ENCODE measurements at places on chromosomes 7 and 10.

DNA sequence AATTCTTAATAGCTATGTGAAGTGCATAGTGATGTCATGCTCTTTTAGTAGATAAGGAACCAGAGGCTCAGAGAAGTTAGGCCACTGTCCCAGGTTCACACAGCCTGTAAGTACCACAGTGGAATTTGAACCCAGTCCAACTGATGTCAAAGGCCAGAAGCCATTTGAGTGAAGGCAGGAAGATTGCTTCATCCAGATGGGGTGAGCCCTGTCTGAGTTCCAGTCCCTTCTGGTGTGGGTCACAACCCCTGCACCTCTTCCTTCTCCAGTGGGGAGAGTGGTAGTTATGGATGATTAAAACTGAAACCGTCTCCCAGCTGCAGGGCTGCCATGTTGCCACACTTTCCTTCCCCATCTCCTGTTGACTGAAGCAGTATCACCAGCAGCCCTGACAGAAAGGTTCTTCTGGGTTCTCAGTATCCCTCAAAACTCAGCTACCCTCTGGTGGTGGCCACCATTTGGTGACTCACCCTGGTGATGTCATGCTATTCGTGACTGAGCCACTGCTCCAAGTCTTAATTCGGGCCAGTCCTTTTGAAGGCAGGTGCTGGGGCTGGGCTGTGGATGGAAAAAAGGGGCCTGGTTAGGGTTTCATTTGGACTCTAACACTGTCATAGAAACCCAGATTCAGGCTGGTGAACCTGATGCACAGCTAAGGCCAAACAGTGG is 1.5 kb upstream of the C10orf95 start:
- DNase-seq, result no peak

DNA sequence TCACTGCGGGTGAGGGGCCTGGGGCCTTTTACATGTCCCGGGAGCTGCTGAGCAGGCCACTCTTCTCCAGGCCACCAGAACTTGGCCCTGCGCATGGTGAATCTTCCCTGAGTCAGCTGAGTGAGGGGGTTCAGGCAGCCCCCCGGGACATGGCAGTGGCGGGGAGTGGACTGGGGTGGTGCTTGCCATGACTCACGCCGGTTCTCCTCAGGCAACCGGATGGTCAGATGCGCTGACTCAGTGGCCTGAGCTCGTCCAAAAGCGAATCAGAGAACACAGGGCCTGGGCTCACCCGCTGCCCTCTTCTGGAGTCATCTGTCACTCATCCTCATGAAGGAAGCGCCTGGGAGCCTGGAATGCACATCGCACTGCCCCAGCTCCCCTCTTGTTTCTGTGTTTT is 33.5 kb downstream of the HTRA1 start:
- no peak for DNase-seq

DNA sequence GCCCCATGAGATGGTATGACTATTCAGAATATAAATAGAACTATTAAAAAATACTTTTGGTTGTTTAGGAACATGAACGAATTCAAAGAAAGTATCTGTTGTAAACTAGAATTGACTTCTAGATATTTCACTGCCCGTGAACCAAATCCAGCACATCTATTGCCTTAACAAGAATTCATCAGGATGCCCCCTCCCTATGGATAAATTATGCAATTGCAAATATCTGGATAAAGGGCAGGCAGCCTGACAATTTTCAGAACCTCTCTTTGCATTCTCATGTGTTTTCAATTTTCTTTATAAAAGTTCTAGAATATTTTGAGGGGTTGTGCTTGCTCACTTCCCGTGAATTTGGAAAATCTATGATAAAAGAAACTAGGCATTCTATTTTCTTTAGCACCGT is 822.1 kb upstream of the SORCS1 start:
- DNase-seq, result no peak

- no peak for DNase-seq
Observed at GRCh38 chr10:81848931-81849330, 26.1 kb upstream of the NRG3 start.

DNA sequence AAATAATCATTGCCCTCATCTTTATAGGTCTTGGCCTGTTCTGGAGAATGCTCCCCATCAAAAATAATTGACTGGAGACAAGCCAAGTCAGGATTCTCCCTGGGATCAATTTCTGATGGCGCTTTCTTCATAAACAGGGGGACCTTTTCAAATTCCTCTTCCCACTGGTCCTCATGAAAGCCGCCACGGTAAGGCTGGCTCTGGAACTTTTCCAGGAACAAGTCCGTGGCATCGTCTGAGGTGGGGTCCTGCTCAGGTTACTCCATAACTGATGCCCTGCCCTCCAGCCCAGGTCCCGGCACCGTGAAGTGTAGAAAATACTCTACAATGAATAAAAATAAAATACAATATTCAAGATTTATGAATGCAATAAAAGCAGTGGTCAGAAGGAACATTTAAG is 79.4 kb upstream of the IGFBP3 start:
- DNase-seq, result no peak

GRCh38 chr7:91299952-91300775 is 35.9 kb downstream of the FZD1 start:
- no peak for DNase-seq

- DNase-seq, result no peak
Observed at GRCh38 chr10:126618466-126618865, 52.0 kb downstream of the C10orf90 start.

DNA sequence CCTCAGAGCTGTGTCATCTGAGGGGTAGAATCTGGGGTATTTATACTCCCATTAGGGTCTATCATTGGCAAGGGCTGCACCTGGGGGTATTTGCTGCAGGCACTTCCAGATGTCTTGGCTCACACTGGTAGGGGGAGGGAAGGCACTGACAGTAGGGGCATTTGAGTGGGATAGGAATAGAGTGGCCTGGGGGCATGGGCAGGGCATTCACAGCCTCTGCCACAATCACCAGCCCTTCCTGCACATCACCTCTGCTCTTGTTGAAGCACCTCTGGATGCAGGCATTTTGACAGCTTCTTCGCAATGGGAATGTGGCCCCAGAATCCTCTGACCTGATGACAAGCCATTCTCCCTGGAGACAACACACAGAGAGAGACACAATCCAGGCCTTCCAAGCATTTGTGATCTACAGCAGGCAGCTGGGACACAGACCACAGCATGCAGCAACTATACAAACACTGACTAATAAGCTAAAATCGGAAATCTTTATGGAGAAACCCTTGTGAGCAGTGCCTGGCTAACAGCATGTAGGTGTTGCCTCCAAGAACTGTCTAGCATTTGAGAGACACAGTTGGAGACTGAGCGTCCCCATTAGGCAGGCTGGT is 178.5 kb downstream of the KCNMA1 start:
- DNase-seq, result no peak

DNA sequence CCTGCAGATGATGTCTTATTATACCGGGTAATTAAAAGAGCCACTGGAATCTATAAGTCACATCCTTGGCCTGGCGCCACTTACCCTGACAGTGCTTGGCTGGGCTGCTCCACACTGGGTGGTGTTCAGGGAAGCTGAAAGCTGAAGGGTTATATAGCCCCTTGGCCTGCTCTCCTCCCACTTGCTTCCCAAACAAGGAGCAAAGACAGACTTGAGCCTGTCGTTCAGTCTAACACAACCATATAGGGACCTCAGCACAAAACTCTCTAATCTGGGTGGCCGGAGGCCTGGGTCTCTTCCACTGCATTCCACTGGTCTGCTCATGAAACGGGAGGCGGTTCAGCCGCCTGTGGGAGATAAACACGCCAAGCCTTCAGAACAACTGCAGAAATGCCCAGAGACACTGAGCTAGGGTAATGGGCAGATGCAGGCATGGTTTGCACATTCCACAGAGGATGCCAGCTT is at the start of gene ACTA2:
Gene ACTA2 (minus strand): TSS at position 127 of the 465 bp plus-strand sequence. CDS start 3,843 bp downstream, outside the sequence.
- no peak for DNase-seq

- no peak for DNase-seq
Observed at GRCh38 chr7:23477962-23478866, 7.9 kb upstream of the IGF2BP3 start.

GRCh38 chr10:118698421-118698820 is 56.3 kb downstream of the CACUL1 start:
- peak; percentile 46 for DNase-seq

GRCh38 chr10:15254808-15255648 is 86.5 kb upstream of the NMT2 start:
- no peak for DNase-seq

GRCh38 chr10:19097151-19097550 is 48.5 kb downstream of the MALRD1 start:
- no peak for DNase-seq

DNA sequence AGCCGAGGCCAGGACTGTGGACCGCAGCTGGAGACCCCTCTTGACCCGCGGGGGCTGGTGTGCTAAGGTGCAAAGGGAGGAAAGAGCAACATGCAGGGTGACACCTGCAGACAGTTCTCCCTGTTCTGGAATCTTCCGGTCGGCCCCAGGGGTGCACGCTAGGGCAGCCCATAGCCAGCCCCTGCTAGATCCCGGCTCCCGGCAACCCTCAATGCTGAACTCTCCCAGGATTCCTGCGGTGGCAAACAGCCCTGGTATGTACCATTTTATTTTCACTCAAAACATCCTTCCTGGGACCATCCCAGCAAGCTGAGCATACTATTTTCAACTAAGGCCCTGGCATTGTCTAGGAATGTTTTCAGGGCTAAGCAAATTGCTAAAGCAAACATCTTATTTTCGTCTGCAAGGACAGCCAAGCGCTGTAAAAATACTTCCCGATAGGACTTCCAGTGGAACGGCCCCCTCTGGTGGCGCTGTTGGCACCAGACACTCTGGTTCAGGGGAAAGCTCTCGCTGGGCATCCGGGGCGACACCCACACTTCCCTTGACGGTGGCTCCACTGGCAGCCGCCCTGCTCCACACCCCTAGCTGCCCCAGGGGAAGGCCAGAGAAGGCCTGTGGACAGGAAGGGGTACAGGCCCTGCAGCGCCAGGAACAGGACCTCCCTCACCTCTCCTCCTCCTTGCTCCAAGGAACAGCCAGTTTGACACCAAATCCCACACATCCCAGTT is 99.4 kb downstream of the CTBP2 start:
- peak; percentile 15 for DNase-seq

DNA sequence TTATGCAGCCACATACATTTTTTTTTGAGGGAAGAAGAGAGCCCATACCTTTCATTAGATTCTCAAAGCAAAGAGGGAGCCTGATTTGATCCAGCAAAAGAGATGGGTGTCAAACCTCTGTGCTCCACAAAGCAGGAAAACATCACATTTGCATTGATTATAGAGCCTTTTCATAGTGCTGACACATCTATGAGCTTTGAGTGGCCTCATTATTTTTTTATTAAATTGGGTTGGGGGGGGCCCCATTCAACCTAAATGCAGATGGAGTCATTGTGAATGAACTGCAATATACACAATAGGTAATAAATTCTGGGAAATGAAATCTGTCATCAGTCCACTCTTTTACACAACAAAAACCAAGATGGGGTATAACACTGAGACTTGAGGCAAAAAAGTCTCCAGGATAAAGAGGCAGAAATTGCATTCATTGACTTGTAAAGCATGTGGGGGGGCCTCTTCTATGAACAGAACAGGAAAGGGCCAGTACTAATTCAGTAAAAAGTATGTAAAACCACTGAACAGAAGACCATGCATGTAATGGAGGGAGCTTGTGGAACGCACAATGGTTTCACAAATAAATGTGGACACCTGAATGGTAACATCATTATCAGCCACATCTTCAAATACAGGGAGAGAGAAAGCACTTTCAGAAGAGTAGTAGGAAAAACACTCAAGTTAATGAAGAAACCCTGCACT is 17.7 kb upstream of the ASB4 start:
- DNase-seq, result no peak

- no peak for DNase-seq
Observed at GRCh38 chr10:61329854-61330253, 123.3 kb downstream of the TMEM26 start.

DNA sequence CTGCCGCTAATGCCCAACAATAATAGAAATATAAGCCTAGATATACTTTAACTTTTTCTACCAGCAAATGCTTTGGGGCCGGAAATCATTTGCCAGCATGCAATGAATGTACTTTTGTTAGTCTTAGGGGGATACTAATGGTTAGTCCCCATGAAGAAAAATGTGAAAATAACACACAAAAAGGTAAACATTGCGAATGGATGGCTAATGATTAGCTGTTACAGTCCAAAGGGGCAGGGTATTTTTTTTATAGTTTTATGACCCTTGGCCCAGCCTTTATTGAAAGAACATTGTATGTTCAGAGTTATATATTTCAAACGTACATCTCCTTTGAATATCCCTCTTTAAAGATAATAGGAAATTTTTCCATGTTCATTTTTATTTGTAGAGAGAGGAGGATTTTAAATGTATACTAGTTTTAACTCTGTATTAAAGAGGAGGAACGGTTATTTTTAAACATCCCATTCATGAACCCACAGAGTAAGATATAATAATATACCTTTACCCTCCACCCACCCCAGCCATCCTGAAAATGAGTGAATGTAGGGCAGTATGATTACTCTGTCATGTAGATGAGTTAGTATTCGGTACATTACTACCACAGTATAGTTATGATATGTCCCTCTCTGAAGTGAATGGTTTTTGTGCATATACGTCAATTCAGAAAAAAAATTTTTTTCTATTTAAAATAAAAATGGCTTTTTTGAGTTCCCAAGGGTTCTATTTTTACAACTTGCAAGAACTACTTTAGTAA is 63.6 kb downstream of the ARID5B start:
- DNase-seq, result no peak

- no peak for DNase-seq
Observed at GRCh38 chr10:110221721-110222261, 14.4 kb downstream of the MXI1 start.

- no peak for DNase-seq
Observed at GRCh38 chr7:97174303-97174702, 56.8 kb downstream of the SDHAF3 start.

Data from stimulated activated CD4-positive, alpha-beta T cell treated with anti-CD3 and anti-CD28 coated beads, Interleukin-1b, Interleukin-23, amount 100 ng/mL, for 24 hours (primary cell).